AG04450 (cell line): ENCODE measurements at places on chromosomes 2 and 18.

- DNase-seq, result peak; percentile 80
Observed at GRCh38 chr18:49486953-49487710, at the start of gene C18orf32. Gene C18orf32 (minus strand): TSS chr18:49487234. CDS start chr18:49483748, 3,486 bp downstream.

DNA sequence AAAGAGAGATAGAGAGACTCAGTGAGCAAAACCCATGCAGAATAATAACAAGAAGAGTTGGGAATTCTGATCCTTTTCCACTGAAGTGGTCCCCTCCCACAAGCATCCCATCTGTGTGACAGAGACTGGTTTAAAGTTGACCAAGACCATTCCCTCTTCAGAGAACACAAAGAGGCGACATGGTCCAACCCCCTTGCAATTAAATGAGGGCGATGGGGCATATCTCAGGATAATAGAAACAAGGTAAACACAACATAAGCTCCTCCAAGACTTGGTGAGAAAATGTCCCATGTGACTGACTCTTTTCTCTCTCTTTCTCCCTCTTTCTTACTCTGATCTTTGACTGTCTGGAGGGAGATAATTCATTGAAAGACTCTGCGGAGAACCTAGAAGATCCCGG lies 526.7 kb downstream of the SOX11 start:
- no peak for DNase-seq

GRCh38 chr18:57864615-57865121 lies 61.6 kb upstream of the ATP8B1 start:
- no peak for DNase-seq

- DNase-seq, result no peak
Observed at GRCh38 chr18:42174909-42175308, 219.9 kb downstream of the PIK3C3 start.

DNA sequence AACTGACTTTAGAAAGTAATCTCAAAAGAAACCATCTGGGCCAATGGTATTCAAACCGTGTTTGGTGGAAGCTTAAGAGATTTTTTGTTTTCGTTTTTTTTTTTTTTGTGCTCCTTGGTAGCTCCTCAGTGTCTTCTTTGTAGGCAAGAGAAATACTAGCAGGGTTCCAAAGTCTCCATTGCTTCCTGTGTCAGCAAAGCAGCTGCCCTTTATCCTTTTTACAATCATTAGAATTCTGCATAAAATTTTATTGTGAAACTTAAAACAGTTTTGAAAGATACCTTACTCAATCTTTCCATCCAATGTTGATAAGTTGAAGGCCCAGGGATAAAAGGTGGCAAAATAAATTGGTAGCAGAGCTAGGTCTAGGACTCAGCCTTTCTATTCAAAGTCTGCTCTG lies 479 bp downstream of the IL1F10 start:
- DNase-seq, result no peak

GRCh38 chr2:82246220-82246775 lies 1941.7 kb upstream of the LRRTM1 start:
- no peak for DNase-seq

DNA sequence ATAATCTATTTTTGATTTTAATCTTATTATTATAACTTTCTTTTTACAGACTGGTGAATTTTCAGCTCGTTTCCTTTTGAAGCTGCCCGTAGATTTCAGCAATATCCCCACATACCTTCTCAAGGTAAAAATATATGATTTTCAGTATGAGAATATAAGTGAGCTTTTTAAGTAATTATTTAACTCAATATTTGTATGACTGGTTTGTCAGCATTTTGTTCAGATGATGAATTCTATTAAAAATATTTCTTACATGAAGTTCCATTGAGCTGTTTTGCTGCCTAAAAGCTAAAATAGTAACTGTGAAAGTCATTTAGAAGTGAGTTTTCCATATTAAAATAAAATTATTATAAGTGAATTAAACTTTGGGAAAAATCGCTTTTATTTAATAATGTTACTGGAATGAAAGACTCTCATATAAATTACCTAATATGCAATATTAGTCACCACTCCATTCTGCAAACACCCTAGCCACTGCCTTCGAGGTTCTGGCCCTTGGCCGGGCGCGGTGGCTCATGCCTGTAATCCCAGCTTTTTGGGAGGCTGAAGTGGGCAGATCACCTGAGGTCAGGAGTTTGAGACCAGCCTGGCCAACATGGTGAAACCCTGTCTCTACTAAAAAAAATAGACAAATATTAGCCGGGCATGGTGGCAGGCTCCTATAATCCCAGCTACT lies 155.3 kb downstream of the BABAM2 start:
- no peak for DNase-seq

DNA sequence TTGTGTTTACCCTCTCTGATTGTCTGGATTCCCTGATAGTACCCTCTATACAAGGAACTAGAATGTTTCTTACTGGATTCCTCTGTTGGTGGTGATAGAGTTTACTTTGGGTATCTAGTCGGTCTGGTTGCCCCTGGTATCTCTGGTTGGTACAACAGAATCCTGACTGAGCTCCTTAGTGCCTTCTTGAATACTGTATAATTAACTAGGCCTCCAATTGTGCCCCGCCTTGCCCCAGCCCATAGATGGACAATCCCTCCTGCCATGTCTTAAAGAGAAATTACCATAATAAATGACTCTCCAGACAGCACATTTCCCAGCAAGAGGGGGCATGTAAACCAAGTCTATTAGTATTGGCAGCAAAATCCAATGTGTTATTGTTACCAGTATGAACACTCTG lies 2.3 kb downstream of the SCN1A start:
- no peak for DNase-seq

- no peak for DNase-seq
Observed at GRCh38 chr2:120700659-120701058, 35.0 kb upstream of the GLI2 start.

- no peak for DNase-seq
Observed at GRCh38 chr18:35484034-35484433, 13.7 kb downstream of the INO80C start.

DNA sequence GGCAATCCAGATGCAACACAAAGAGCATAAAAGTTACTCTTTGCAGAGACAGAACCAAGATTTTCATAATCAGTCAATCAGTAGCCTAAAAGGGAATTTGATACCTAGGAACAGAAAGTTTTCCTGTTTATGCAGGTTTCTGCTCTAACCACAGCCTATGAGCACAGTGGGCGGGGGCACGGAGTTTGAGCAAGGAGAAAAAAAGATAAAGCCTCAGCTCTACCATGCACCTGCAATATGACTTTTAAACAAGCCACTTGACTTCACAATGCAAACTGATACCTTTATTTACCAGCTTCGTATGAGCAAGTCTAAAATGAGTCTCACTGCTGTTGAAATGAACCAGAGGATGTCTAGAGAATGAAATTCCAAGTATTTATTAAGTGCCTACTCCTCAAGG lies 5.6 kb upstream of the LRATD1 start:
- no peak for DNase-seq

- peak; percentile 49 for DNase-seq
Observed at GRCh38 chr18:25503567-25504081, 151.7 kb upstream of the ZNF521 start.

GRCh38 chr2:96547731-96548171 lies 11.2 kb downstream of the ARID5A start:
- no peak for DNase-seq

DNA sequence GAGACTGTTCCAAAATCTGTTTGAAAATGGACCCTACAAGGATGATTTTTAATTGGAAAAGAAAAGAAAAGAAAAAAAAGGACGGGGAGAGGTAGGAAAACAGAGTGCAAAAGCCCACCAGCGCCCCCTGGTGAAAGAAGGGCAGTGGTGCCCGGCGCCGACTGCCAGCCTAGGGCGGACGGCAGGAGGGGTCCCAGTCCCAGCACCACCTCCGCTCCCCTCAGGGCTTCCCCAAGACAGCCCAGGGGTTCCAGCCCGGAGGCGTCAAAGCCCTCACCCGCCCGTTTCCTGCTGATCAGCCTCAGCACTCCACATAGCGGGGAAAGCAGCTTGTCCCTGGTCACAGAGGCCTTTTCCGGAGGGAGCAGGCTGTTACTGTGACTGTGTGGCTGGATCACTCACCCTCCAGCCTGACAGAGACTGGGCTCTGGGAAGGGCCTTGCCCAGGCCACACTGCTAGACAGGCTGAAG lies 213.9 kb downstream of the TFCP2L1 start:
- no peak for DNase-seq

DNA sequence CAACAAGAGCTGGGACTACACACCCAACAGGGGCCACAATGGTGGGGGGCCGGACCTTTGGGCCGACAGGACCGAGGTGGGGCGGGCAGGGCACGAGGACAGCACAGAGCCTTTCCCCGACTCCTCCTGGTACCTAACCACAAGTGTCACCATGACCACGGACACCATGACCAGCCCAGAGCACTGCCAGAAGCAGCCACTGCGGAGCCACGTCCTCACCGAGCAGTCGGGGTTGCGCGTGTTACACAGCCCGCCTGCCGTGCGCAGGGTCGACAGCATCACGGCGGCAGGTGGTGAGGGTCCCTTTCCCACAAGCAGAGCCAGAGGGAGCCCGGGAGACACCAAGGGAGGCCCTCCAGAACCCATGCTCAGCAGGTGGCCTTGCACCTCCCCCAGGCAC lies 119.5 kb downstream of the MTCL1 start:
- DNase-seq, result no peak

DNA sequence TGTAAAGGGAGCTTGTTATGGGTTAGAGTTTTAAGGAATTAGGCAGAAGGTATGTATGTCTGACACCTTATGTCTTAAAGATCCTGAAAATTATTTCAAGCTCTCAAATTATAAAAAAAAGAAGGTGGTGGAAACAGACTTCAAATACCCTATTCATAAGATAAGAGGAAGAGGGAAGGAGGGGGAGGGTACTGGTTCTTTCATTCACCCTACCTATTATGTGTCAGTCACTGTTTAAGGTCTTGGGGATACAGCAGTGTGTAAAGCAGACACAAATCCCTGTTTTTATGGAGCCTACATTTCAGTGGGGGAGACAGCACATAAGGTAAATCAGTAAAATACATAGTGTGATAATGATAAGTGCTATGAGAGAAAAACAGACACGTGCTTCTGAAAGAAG lies 184.4 kb downstream of the FHOD3 start:
- no peak for DNase-seq

DNA sequence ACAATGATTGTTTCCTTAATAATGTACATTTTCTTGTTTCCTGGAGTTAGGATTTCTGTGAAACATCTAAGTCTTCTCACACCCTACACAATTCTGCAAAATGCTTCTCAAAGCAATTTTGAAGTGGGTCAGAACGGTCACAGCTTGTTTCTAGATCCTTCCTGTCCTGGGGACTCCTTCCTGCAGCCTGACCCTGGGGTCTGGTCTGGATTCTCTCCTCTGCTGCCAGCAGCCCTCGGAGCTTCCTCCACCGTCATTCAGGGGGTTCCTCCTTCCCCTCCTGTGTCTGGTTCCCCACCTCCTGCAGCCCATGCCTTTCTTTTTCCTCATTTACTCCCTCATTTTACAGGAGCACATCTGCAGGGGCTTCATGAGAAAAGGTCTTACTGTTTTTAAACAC lies 322.1 kb downstream of the AGPS start:
- no peak for DNase-seq

- DNase-seq, result no peak
Observed at GRCh38 chr18:23890589-23890988, 124.0 kb upstream of the TTC39C start.

GRCh38 chr2:32743480-32744236 lies 115.8 kb downstream of the TTC27 start:
- peak; percentile 7 for DNase-seq

DNA sequence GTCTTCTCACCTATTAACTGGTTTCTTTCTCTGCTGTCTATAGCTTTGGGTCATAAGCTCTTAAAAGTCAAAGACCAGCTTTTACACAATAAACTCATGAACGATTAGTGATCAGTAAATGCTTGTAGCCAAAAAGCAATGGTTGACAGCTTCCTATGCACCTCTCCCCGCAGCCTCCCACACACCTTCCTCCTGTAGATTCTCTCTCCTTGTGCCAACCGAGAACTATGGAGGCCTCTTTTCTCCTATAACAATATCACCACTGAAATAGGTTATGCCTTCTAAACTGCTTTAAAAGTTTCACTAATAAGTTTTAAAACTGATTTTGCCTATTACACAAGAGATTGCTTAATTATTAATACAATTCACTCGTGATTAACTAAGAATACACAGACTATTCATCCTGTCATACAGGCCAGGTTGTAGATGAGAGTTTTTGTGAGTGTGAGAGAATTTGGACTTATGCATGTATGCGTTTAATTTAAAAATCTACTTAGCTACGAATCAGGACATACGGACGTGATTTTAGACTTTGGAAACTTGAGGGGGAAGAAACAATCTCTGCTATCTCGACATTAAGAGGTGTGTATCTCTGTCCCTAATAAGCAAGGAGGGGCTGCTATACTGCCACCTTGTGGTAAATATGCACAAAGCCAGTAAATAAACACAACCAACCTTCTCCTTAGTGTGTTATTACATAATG lies 229.1 kb upstream of the RBBP8 start:
- no peak for DNase-seq

- peak; percentile 59 for DNase-seq
Observed at GRCh38 chr2:121860033-121860757, 104.7 kb downstream of the TSN start.

- DNase-seq, result no peak
Observed at GRCh38 chr2:170465241-170465640, 249.9 kb upstream of the SP5 start.

GRCh38 chr2:52260904-52261303 lies 1229.0 kb upstream of the NRXN1 start:
- peak; percentile 47 for DNase-seq

- no peak for DNase-seq
Observed at GRCh38 chr2:177806025-177806424, 266.6 kb downstream of the PDE11A start.

DNA sequence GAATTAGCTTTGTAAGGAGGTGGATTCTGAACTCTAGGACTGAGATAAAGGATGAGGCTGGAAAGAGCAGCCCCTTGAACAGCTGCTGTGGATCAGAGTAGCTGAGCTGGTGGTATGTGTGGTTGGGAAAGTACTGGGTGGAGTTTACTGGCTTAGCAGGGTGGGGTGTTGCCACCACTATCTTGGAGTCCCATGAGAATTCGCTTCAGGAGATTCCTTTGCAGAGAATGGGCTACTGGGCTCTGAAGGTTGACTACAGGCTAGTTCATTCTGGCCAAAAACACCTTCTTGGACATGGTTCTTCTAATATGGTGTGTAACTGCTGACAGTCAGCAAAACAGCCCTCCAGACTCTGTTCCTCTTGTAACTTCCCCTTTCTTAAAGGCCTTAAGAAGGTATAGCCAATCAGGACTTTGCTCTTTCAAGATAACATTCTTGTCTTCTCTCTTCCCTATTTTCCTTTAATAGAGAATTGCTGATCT lies 52.7 kb downstream of the TET3 start:
- peak; percentile 11 for DNase-seq

- DNase-seq, result no peak
Observed at GRCh38 chr18:50523165-50523564, 36.7 kb upstream of the MAPK4 start.

- DNase-seq, result no peak
Observed at GRCh38 chr18:55289775-55290174, 298.2 kb downstream of the TCF4 start.

DNA sequence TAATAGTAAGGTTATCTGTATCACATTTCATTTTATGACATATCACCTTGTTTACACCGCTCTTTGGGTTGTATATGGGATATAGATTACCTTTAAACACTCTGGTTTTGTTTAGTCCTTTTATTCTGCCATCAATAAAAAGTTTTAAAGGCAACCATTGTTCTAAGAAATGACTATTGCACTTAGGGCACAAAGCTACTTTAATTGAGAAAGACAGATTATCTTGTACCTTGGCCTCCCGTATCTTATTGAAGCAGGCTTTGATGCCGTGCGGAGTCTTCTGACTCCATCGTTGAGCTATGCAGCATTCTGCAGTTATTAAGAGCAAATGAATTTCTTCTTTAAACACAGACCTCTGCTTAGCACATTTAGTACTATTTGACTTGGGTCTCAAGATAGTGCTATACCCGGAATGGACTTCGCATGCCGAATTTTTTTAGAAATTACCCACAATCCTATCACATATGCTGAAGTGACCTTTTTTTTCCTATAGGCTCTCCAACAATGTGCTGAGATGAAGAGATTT lies 16.7 kb downstream of the PKDCC start:
- DNase-seq, result peak; percentile 87
